Femur (tissue), 1 donor: ENCODE measurements at places on chromosomes 3 and 15.

DNA sequence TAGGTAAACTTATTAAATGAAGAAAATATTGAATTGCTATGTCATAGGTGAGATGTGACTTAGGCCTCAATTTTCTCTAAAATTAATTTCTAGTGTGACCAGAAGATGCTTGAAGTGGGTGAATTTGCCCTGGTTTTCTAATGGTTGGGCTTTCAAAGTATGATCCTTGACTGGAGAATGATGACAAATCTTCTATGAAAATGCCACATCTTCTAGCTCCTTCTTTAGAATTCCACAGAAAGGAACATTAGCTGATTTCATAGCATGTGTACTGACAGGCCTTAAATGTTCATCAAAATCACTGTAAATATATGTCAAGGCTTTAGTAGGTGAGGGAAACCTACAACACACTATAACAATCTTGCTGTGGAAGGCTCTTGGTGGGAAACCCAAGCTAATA lies 8.9 kb downstream of the ABI3BP start:
- DNase-seq: no peak

- no peak for DNase-seq
Observed at GRCh38 chr15:58966698-58967097, 20.8 kb upstream of the RNF111 start.

GRCh38 chr3:3783696-3784095 lies 15.5 kb upstream of the LRRN1 start:
- peak; percentile 27 for DNase-seq

- DNase-seq: no peak
Observed at GRCh38 chr15:52427804-52428203, 100.9 kb downstream of the MYO5A start.

DNA sequence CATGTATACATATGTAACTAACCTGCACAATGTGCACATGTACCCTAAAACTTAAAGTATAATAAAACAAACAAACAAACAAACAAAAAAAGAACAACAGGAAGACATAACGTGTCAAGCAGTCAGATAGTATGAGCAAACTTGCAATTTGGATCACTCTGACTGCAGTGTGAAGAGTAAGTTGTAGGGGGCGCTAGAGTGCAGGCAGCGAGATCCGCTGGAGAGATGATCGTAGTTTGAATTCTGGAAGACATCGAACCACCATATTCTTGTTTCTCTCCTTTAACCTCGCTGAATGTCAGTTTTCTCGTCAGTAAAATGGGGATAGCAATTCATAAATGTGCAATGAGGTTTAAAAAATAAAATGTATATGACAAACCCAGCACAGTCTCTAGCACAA lies 165.2 kb upstream of the LMCD1 start:
- DNase-seq: no peak

- no peak for DNase-seq
Observed at GRCh38 chr3:171284308-171285075, 175.7 kb downstream of the TNIK start.

DNA sequence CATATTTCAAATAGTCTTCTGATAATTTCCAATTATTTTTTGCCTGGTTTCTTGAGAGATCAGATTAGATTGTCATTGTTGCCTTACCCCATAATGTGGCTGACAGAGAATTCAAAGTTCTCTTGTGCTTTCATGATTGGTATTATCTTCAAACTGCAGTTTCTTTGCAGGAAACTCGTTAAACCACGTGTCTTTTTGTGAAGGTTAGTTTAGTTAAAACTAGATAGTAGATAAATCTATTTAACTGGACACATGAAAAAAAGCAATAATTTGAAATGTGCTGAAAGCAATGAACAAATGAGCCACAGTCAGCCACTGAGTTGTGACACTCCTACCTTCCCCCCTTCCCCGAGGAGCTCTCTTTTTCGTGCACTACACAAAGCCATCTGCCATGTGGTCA lies 327.5 kb upstream of the UMPS start:
- DNase-seq: no peak

DNA sequence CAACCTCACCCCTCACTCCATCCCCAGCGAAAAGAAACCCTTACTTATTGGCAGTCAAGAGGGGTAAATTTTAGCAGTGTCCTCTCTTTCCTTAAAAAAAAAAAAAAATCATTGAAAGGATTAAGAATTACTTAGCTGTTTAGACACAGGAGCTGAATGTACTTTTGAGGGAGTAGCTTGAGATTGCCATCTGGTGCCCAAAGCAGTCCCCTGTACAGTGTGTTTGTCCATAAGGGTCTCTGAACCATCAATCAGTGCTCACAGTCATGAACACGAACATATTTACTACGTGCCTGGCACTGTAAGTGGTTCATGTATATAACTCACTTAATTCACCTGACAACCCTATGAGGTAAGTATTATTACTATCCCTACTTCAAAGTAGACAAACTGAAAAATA lies 463.5 kb downstream of the RAP2B start:
- no peak for DNase-seq

DNA sequence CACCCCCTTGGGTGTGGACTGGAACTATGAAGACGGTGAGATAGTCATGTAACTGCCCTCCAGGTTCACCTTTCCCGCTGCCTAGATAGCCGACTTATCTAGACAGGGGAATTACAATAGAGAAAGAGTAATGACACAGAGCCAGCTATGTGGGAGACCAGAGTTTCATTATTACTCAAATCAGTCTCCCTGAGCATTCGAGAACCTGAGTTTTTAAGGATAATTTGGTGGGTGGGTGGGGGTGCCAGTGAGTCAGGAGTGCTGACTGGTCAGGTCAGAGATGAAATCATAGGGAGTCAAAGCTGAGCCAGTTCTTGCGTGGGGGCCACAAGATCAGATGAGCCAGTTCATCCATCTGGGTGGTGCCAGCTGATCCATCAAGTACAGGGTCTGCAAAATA lies 19.7 kb upstream of the DNAJC19 start:
- no peak for DNase-seq

GRCh38 chr15:38134252-38134651 lies 118.4 kb upstream of the SPRED1 start:
- DNase-seq: peak; percentile 37

- no peak for DNase-seq
Observed at GRCh38 chr15:53589520-53590057, 169.9 kb downstream of the WDR72 start.

- DNase-seq: no peak
Observed at GRCh38 chr3:60391292-60391691, 860.0 kb downstream of the FHIT start.

- no peak for DNase-seq
Observed at GRCh38 chr3:54538346-54538745, 389.5 kb downstream of the LRTM1 start.

- DNase-seq: peak; percentile 54
Observed at GRCh38 chr3:159839561-159840379, 148.9 kb upstream of the IL12A start.

DNA sequence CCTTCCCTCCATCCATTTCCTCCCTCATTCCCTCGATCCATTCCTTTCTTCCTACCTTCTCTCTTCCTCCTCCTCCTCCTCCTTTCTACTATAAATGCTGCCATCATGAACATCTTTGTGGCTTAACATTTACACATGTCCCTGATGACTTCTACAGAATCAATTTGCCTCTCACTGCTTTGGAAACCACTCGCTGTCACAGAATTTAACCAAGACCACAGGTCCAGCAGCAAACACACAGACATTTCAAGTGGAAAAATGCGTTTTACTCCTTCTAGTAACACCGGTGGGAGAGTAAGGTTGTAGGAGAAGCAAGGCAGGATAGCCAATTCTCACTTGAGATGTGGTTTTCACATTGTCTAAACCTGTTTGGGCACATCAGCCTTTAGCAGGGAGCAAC lies 101.4 kb upstream of the LRIG1 start:
- DNase-seq: no peak

DNA sequence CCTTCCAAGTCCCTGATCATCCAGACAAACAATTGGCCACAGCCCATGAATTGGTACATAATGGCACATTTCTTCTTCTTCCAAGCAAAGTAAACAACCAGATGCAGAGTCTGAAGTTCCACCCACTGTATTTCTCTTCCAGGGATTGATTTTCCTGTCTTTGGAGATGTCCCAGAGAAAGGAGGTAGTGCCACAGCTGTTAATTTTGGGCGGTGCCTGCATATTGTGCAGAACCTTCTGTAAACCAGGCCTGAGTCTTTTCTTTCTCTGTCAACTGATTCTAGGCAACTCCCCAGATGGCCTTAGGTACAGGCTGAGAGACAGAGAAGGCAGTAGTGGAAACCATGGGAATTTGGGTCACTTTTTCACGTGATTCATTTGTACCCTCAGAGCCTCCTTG lies 73.5 kb upstream of the TNIK start:
- DNase-seq: no peak

GRCh38 chr3:117756563-117756962 lies 1047.0 kb downstream of the TUSC7 start:
- DNase-seq: no peak

GRCh38 chr3:190747571-190747970 lies 114.9 kb downstream of the GMNC start:
- no peak for DNase-seq

GRCh38 chr3:18092726-18093125 lies 332.4 kb downstream of the SATB1 start:
- DNase-seq: no peak

DNA sequence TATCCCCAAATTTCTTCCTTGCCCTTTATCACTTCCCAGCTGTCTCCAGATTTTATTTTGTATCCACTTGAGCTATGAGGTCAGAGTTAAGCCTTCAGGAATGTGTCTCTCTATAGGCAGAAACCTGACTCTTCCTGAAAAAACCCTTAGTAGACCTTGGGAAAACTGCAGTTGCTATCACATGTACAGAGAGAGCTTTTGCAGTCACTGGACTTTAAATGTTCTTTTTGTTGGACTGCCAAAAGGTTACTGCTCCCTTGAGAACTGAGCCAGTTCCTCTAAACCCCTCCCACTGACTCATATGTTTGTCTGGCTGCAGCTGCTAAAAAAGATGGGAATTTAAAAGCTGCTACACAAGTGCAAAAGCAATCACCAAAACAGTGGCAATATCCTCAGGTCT lies 169.1 kb upstream of the CCDC54 start:
- DNase-seq: peak; percentile 86

DNA sequence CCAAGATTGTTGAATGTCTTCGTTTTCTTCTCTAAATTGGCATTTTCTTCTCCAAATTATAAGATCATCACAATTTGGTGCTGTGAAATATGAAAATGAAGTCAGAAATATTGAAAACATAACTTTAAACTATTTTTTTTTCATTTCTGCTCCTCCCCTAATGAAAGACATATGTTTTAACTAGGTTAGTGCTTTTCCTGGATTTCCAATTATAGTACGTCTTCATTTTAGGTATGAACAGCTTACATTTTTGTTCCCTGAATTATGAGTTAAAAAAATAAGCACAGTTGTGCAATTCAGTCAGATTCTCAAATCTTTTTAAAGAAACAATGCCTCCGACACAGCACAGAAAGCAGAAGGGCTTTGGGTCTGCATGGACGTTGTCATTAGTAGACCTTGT lies 83.5 kb upstream of the CFAP20DC start:
- no peak for DNase-seq

DNA sequence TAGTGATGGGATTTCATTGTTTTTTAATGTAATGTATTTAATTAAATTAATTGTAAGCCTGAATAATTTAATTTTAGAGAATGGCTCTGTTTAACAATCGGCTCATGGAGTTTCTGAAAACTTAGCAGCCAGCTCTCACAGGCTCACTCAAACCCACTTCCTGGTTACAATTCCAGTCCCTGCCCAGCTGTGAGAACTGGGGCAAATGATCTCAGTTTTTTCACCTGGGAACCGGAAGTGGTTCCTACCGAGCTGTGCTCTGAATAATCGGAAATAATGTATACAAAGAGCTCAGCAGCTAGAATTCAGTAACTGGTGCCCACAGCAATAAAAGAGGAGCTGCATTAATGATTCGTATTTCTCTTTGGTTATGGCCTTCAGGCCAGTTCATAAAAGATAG lies 244.3 kb upstream of the MCTP2 start:
- DNase-seq: no peak

DNA sequence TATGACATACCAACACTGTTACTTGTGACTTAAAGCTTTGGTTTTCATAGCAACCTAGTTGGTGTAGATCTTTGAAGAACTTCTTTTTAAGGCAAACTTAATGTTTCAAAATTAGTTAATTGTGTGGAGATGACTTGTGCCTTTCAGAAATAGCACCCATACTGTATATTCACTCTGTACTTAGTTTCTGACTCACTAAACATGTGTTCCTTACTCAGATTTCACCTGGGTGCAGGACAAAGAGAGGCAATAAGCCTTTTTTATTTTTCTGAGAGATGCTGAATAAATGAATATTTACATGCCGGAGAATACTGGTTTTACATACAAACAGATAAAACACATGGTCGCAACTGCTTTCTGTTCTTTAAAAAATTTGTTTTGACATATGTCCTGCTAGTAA lies 44.8 kb downstream of the SLC25A26 start:
- no peak for DNase-seq

- DNase-seq: peak; percentile 48
Observed at GRCh38 chr15:79028411-79028964, 62.1 kb downstream of the RASGRF1 start.

DNA sequence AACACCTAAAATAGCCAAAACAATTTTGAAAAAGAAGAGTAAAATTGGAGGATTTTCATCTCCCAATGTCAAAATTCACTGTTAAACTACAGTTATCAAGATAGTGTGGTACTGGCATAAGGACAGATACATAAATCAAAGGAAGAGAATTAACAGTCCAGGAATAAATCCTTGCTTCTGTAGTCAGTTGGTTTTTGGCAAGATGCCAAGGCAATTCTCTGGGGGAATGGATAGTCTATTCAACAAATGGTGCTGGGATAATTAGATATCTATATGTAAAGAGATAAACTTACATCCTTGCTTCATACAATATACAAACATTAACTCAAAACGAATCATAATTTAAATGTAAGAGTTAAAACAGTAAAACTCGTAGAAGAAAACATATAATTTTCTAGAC lies 57.9 kb upstream of the SELENOK start:
- DNase-seq: no peak

DNA sequence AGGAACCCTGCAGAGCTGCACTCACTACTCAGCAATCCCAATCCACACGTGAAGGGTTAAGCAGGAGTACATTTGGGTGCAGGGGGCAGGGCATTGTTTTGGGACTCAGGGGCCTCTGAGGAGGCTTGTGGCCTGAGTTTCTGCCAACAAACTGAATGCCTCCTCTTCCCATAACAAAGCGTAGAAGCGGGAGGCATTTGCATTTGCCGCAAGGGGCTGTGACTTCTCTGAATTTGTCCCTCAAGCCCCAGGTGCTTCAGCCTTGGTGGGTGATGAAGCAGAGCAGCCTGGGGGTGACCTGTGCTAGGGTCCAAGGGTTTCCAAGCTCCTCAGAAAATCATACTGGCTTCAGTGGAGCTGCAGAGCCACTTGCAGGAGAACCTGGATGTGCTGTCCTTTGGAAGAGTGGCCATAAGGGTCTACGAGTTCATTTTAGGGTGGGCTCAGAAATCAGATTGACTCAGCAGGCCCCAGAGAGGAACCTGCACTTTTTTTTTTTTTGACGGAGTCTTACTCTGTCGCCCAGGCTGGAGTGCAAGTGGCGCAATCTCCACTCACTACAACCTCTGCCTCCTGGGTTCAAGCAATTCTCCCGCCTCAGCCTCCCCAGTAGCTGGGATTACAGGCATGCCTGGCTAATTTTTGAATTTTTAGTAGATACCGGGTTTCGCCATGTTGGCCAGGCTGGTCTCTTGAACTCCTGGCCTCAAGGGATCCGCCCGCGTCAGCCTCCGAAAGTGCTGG lies 1.4 kb upstream of the RPSA start:
- no peak for DNase-seq

GRCh38 chr3:194450341-194450740 lies 36.5 kb downstream of the ATP13A3 start:
- DNase-seq: no peak
